ENCODE measurements at places on chromosomes 2 and 18. TPM values are rescaled to one million over a fixed set of nuclear protein-coding genes. Genes with fewer than 3 reads are reported as not detected.
A peak's percentile ranks its signal among the peaks of the same experiment; 100 is the strongest.

The XDH gene
- total RNA-seq: 4.8 TPM

The PTH2R gene
- total RNA-seq: 3.5 TPM

The YWHAQ gene
- 357 TPM for total RNA-seq

The NEB gene
- 1.6 TPM for total RNA-seq

The RPRM gene
- total RNA-seq: 3.1 TPM

DNA sequence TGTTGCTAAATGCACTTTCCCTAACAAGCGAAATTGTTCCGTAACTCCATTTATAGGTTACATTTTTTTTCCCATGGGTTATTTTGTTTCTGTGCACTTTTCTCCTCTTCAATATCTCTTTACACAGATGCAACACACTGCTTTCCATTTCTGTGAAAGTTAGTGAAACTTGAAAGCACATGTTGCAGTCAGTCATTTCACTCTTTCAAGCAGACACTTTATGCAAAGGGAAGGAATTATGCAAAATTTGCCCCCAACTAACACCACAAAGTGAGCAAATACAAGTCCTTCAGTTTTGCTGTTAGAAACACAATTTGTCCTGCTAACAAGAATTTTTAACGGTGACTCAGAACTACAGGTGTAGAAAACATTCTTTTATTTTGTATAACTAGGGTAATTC is 124.8 kb downstream of the PTH2R start:
- no peak for DNase-seq

DNA sequence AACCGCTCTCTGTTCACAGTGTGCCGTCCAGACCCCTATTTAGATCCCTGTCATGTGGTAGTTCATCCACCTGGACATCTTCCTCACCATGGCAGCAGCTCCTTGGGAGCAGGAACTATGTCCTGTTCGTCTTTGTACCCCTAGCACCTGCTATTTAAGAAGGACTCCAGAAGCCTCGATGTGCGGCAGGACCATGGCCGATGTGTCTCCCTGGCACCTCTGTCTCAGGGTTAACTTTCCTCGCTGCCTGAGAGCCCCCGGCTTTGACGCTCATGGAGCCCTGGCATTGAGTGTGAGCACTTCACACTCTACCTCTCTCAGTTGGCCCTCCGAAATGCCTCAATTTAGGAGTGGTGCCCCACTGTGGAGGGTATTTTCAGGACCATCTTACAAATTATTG is 152.0 kb downstream of the FAM210A start:
- DNase-seq: no peak

DNA sequence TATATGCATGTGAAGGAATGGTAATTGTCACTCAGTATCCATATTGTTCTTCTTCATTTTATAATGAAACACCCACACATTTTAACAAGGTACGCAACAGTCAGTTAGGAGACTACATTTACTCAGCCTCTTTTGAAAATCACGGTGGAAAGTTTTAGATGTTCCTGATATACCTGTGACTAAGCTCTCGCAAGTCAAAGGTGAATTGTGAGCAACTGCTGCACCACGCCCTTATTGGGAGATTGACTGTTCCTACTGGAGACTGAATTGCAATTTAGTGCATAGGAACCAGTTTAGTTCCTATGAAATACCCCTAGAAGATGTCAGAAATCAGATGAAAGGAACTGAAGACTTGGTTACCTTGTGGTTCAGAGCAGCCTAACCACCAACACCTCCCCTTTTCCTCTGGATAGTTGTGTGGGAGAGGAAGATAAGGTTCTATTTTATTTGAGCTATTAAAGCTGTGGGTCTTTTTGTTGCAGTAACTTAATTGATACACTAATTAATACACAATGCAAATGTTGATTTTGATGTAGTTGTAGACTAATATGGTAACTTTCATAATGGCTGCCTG is 1280.5 kb upstream of the CDH2 start:
- no peak for DNase-seq

GRCh38 chr18:2847317-2848246 is 776 bp downstream of the EMILIN2 start:
- DNase-seq: peak; percentile 17

- peak; percentile 53 for DNase-seq
These were observed 477 bp downstream of the ACVR1 start for GRCh38 chr2:157875641-157876065.

DNA sequence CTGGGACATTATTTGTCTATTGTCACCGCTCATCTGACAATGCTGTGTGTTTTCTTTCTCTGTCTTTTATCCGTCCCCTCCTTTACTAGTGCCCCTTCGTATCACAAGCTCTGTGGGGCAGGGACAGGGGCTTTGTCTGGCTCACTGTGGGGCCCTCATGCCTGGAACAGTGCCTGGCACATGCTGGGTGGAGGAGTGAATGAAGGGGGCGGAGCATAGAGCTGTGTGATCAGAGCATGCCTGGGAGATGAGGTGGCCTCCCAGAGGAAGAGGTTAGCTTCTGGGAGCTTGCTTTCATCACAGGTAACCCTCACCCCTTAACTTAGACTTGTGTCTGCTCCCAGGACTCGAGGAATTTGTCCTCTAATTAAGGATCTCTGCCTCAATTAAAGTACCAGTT is 16.4 kb downstream of the MTCL1 start:
- DNase-seq: no peak

DNA sequence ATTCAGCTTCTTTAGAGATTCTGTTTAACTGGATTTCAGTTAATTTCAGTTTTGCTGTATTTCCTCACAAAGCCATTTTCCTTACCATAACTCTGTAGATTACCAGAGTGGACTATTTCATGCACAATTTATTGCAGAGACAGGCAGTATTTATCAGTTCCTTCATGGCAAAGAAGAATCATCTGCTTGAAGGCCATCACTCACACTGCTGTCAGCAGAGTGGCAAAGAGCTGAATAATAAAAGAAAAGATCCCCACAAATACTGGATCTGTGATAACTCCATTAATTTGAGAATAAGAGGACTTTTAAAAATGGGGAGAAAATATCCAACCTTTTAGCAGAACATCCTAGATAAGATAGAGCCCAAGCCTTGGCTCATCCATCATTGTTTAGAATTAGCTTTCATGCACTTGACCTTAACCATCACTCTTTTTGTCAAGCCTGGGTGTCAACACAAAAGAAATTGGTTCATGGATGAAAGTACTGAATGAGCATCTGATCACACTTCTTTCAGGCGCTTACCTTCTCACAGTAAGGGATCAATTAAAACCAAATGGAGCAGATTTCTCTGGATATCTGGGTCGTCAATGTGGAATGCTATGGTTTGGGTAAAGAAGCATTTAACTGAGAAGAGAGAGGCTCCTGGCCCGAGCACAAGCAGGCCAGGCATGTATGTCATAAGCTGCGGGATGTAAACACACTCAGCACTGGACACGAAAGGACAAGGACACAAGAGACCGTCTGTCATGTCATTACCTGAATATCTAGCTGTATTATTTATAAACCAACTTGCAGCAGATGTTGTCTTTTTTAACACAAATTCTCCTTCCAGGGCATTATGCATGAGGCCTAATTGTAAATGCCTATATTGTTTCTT is 376.2 kb downstream of the ZNF521 start:
- DNase-seq: no peak

- DNase-seq: no peak
These were observed 38.2 kb downstream of the MC2R start for GRCh38 chr18:13877157-13877556.

- DNase-seq: no peak
These were observed 274.9 kb upstream of the TCF4 start for GRCh38 chr18:55862693-55863390.

DNA sequence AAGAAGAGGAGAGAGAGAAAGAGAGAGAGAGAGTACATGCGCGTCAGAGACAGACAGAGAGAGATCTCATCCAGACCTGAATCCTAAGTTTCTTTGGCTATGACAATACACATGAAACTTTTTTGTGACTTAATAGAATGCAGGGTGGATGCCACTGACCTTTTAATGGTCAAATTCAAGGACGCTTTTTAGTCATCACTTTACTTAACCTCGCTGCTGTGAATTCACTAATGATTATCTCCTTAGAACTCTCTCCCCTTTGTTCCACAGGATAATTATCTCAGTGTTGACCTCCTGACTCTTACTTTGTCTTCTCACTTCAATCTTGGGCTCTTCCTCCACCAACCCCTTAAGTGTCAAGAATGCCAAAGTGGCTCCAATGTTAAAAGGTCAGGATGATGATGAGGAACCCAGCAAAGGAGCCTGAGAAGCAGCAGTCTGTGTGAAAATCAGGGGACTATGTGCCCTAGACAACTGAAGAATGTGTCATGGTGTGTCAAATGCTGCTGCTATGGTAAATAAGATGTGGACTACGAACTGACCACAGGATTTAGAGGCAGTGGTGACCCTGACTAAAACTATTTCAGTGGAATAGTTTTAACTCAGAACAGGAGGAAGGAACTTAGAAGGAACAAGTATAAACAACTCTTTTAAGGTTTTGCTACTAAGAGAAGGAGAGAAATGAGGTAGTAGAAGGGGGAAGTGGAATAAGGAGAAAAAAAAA is 382.1 kb downstream of the ZEB2 start:
- no peak for DNase-seq

GRCh38 chr18:50507120-50507590 is 52.7 kb upstream of the MAPK4 start:
- DNase-seq: peak; percentile 41

- no peak for DNase-seq
These were observed 28.7 kb upstream of the SLC16A14 start for GRCh38 chr2:230097424-230097823.

DNA sequence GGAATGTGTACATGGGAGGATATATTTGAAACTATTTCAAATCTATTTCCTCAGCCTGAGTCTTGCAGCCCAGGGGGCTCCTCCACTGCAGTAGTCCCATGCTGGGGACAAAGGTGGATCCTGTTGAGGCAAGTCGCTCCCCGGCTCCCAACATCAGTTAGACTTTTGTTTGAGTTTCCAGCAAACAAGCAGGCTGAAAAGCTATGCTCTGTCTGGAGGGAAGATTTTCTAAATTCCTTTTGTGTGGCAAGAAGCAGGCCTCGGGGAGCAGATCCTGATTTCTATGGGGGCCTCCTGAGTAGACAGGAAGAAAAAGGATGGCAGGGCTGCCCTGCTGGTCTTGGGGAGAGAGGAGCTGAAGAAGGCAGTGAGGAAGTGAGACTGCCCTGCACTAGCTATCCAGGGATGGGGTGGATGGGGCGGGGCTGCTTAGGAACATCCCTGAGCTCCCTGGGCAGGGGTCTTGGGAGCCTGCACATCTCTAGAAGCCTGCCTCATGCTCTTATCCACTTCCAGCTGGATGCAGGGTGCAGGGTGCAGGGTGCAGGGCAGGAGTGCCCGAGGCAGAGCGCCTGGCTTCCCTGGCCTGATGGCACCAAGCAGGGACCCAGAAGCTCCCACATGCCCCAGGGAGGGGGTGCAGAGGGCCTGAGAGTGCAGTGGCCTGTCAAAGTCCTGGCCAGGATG is 6.0 kb upstream of the CIB4 start:
- peak; percentile 3 for DNase-seq

DNA sequence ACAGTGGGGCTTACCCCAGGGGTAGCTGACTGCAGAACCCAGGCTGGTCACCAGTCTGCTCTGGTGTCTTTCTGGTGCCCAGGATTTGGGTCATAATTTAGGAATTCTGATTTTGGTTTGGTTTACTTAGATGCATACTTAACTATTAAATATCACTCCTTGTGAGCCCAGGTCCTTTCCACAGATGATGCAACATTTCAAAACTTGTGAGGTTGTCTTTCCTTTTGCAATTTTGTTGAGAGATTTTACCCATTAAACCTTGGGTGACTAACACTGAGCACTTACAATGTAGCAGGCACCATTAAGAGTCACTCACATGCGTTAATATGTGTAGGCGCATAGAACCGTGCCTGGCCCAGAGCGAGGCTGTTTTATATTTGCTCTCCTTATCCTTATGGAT is 61.8 kb upstream of the RPL31 start:
- no peak for DNase-seq

DNA sequence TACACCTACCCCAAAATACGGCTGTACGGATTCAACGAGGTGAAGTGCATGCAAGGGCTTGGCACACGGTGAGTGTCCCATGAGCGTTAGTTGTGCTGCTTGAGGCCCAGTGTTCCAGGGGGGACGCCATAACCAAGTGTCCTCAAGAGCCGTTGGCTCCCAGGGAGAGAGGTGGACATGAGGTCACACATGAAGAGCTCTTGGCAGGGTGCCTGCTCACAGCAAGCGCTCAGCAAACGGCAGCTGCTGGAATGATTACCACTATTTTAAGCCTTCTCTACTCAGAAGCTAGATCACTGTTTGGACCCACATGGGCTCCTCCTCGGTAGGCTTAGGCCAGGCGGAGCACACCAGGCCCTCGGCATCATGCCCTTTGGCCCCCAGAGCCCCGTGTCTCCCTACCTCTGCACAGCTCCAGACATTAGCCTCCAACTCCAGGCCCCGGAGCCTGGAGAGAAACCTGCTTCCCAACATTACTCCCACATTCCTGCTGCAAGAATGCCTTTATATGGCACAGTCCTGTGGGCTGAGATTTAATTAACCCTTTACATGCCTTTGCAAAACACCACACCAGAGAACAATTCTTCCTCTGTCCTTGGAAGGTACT is 68.4 kb upstream of the PPP1CB start:
- peak; percentile 18 for DNase-seq

DNA sequence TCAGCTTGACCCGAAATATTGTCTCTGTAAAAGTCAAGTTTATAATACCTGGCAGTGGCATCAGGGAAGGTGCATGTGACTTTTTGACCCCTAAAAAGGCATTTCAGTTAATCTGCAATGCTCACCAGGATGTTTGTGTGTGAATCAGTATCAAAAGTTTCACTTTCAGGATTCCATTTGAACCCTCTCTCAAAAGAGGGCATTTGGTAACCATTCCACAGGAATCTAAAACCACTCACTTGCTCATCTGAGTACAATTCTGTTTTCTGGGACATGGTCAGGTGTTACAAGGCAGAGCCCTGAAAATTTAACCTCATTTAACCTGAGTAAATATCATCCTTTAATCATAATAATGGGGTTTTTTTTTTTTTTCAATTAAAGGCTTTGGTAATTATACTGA is 77.9 kb upstream of the KLF7 start:
- no peak for DNase-seq

GRCh38 chr2:158464426-158465281 is 7.9 kb downstream of the PKP4 start:
- DNase-seq: no peak

- no peak for DNase-seq
These were observed 40.5 kb upstream of the AP1S3 start for GRCh38 chr2:223877721-223878410.

DNA sequence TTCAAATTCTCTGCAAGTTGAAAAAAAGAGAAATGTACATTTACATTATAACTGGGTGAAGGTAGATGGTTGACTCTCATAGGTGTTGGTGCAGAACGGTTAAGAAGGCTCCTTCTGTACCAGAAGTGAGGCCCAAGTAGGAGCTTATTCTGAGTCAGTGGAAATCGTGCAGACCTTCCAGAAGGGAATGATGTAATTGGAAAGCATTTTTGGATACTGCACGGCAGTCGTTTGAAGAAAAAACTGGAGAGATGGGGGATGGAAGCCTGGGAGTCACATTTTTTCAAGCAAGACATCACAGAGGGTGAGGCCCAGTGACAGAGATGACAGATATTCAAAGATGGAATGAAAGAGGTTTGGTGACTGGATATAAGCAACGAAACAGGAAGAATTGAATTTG is 39.4 kb downstream of the HRH4 start:
- DNase-seq: no peak
